ENCODE measurements at places on chromosomes 7 and 10.

DNA sequence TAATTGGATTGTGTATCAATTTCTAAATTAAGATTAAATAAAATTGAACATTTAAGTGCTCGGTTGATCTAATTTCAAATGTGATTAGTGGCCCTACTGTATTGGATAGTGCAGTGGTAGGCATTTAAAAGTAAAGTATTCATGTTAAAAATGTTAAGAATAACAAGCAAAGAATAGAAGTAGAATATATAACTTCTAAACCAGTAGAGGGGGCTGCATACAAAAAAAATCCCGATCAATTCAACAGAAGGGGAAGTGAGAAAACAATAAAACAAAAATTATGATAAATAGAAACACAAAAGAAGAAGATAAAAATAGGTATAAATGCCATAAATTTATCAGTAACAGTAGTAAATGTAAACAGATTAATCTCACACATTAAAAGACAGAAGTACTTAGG lies 24.9 kb upstream of the WDFY4 start:
- no peak for DNase-seq

DNA sequence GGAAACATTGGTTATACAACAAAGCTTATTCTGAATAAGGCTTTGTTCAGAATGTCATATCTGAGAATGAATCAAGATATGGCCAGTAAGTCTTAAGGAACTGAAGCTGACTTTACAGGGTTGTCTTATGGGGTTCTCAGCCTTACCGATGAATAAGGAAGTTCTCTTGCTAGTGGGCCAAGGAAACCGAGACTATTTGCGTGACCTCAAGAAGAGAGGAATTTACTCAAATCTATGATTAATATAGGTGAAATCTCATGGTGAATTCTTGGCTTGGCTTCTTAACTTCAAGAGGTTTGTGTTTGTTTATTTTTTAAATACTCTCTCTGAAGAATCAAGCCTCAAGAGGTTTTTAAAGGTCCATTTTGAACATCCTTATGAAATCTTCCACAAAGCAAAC lies 4.7 kb upstream of the MRLN start:
- DNase-seq = no peak

- DNase-seq = no peak
Observed at GRCh38 chr7:15571301-15571878, 9.6 kb upstream of the AGMO start.

DNA sequence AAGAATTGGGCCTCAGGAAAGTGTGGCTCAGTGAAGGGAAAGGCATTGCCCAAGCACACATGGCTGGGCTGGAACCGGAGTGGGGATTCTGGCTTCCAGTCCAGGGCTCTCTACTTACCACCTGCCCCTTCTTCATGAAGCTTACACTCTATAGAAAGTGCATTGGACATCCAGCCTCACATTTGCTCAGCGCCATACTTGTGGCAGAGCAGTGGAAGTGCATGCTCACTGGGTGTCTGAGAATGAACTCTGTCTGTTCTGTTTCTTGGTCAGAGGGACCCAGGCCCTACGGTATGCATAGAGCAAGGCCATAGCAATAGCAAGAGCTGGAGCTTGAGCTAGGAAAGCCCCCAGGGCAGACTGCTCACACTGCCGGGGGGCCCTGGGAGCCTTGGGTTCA lies 1253.5 kb downstream of the TYW1 start:
- DNase-seq = no peak

GRCh38 chr7:86939197-86939814 lies 120.1 kb downstream of the ELAPOR2 start:
- DNase-seq = no peak

DNA sequence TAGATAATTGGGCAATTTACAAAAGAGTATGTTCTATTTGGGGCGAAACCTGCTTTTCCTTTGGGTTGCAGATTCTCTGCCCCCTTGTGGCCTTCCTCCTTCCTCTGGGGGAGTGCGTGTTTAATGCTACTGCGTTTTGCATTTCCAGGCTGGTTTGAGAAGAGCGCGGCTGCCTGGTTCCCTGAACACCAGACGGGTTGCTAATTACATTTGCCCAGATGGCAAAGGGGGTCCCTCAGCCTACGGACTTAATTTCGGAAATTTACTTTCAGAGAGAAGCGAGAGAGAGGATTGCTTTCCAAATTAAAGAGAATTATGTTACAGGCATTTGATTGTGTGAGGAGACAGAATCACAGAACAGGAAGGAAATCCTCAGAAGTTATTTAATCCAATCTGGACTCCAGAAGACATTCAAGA lies 91.9 kb upstream of the JAZF1 start:
- DNase-seq = no peak

DNA sequence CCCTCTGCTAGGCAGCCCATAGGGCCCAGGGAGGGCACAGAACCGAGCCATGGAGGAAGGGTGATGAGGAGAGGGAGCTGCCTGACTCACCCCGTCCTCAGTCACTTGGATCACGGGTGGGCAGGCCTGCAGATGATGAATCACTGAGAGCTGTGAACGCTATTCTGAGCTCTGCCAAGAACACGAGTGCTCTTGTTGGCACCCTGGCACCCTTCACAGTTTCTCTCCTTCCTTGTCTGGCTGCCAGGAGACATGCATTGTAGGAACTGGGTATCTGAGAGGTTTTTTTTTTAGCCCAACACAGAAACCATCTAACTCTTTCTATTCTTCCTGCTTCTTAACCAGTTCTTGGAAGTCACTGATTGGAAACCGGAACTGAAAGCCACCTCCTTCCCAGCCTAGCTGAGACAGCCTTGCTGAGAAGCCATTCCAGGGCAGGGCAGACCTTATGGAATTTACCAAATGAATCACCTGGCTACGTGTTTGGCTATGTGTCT lies 82.1 kb downstream of the SLC37A3 start:
- DNase-seq = no peak

DNA sequence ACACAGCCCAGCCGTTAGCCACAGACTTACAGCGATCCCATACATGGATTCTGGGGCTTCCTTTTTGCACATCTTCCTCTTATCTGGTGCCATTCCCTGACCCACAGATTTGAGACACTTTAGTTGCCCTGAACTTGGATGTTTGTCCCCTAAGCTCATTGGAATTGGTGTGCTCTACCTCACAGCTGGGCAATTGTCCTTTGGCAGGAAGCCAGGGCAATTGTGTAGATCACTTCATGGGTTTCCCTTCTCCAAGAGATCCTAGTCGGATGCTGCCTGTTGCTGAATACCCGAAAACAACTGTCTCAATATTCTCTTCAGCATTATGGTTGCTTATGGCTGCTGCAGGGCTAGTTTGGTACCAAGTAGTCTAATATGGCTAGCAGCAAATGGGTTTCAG lies 470.7 kb upstream of the MKI67 start:
- DNase-seq = no peak

GRCh38 chr7:121621937-121622336 lies 225.8 kb upstream of the FAM3C start:
- no peak for DNase-seq

DNA sequence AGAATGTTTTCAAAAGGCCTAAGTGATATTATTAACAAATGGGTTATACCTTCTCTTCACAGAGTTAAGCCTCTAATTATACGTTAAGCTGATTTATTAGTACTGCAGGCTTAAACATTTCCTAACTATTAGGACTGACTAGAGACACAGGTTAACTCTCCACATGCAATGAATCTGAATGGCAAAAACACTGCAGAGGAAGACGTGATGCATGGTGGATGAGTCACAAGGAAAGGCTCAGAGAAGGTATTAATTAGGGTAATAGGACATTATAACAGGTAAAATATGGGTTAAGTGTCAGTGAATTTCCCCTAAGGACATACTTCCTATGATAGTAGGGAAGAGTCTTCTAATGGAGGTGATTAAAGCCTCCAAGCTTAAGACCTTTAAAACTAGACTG lies 24.7 kb upstream of the SEM1 start:
- no peak for DNase-seq

DNA sequence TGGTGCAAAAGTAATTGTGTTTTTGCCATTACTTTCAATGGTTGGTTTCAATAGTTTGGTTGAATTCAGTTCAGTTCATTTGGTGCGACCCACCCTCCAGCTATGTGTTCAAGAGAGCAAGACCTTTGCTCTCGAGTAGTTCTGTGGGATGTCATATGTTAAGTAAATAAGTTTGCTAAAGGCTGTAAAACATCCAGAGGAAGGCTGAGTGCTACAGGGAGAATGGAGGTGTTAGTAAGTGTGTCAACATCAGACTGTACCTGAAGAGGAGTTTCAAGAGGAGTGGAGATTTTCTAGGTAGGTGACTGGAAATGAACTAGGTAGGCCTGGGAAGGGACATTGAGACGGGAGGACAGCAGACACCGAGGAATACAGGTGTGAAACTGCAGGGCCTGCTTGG lies 147.7 kb downstream of the SH2D4B start:
- DNase-seq = no peak

DNA sequence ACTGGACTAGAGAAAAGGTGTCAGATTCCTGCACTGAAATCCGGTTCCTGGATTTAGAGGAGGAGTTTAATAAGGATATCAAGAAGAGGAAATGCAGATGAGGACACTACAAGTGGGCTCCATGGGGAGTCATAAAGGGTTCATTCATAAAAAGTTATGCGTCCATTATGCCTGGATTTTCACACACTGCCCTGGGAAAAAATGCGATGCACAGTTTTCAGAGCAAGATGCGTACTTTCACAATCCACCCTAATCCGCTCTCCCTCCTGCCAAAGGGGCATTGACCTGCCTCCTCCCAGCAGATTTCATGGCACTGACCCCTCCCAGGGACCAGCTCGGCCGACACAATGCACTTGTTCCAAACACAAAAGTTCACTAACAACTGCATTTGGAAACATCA lies 42.2 kb upstream of the OPALIN start:
- DNase-seq = no peak

- no peak for DNase-seq
Observed at GRCh38 chr10:71812913-71813590, 38.0 kb downstream of the PSAP start.

GRCh38 chr10:72460284-72460876 lies 105.7 kb upstream of the DNAJB12 start:
- no peak for DNase-seq

DNA sequence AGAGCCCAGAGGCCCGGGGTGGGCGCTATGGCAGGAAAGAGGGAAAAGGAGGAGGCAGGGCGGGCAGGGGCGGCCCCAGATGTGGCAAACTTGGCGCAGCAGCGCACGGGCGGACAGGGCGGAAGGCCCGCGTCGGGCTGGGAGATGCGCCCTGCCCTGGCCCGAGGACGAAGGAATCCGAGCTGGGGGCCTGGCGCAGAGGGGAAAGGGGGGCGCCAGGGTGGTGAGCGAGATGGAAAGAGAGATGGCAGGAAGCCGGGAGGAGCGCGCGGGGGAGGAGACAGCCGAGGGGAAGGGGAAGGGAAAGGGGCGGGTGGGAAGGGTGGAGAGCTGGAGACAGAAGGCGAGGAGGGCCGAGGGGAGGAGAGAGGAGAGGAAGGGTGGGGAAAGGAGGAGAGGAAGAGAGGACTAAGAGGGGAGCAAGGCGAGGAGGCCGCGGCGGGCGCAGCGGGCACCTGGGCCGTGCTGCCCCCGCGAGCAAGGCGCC lies at the start of gene MARVELD1:
MARVELD1 (plus strand) TSS at position 392 of the 487 bp plus-strand sequence. CDS start 147 bp downstream, outside the sequence.
- no peak for DNase-seq

GRCh38 chr7:122884186-122884585 lies 2.1 kb downstream of the CADPS2 start:
- no peak for DNase-seq

GRCh38 chr7:6232116-6232515 lies 40.3 kb downstream of the CYTH3 start:
- DNase-seq = no peak

- peak; percentile 61 for DNase-seq
Observed at GRCh38 chr10:71725998-71726579, 6.5 kb upstream of the C10orf105 start.

- DNase-seq = no peak
Observed at GRCh38 chr7:146654048-146654447, 537.4 kb downstream of the CNTNAP2 start.

DNA sequence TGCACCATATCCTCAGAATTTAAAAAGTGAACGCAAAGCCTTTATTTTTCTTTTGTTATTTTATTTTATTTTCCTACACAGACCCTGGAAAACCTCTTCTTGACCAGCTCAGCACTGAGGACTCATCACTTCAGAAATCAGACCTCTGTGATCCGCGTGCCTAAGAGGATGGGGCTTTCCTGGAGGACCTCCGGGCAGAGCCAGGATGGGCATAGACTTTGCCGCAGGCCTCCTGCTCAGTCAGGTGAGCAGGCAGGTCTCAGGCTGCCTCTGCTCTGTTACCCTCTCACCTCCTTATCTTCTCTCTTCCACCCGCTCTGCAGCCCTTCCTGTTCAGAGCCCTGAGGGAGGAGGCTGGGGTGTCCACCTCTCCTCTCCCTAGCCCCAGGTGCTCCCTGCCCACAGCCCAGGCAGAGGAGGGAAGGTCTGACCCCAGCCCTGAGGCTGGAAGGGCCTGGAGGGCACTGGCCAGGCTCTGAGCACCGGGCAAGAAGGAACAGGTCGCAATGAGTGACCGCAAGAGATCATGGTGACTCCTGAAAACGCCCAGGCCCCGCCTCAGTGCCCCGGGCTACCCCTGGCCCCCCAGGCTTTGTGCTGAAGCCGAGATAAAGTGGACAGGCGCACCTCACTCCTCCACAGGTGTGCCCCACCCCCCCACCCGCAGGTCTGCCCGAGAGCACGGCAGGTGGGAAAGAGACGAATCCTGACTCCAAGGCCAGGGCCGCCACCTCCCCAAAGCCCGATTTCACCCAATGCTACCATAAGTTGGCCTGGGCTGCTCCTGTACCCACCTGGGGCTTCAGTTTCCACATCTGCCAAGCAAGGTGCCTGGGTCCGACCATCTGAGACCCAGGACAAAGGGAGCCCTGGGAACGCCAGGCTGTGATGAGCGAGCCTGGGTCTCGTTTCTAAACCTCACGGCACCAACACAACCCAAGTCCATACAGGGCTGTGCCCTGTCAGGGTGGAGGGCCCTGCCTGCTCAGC lies 2.8 kb downstream of the CALML5 start:
- DNase-seq = no peak

- DNase-seq = no peak
Observed at GRCh38 chr7:85520175-85520574, 333.3 kb upstream of the SEMA3D start.

- no peak for DNase-seq
Observed at GRCh38 chr7:129225931-129226572, 1.2 kb downstream of the AHCYL2 start.
